ENCODE measurements at places on chromosomes 13 and 19. TPM values are rescaled to one million over a fixed set of nuclear protein-coding genes. Genes with fewer than 3 reads are reported as not detected.

Gene CACNG6
- total RNA-seq: 38.4 TPM

GRCh38 chr13:113947311-113948033 lies 26.4 kb downstream of the C13orf46 start:
- H3K27me3 ChIP-seq: no peaks in the 10 kb centered on the region
- DNase-seq: peak; percentile 70
- no peaks in the 10 kb centered on the region for H3K36me3 ChIP-seq
- H3K27ac ChIP-seq: no peak overlapping the region
- peaks cover 11% of the 10 kb centered on the region for H3K4me1 ChIP-seq

Gene CCNE1
- 15.9 TPM for total RNA-seq

Gene CDX2
- not detected for total RNA-seq

DNA sequence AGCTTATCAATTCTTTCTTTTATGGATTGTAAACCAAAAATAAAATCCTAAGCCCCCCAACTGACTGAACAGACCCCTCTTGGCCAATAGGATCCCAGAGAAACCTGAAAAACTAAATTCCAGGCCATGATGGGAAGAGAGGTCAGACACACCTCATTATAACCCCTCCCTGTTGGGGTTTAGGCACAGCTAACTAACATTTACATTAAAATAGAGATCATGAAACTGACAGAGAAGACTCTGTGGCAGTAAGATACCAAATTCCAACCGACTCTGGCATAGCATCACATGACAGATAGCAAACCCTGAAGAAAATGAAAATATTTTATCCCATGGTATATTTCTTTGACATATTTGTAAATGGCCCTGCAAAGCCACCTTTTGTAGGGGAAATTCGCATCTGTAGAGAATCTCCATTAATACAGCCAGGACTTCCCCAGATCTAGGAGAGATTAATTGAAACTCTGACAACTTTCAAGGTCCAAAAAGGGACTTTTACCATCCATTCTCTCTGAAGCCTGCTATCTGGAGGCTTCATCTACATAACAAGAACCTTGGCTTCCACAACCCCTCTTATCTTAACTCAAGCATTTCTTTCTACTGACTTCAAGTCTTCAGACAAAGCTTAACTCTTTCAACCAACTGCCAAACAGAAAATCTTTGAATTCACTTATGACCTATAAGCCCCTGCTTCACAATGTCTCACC lies 27.1 kb upstream of the GAS6 start:
- no peak overlapping the region for H3K27ac ChIP-seq
- H3K4me1 ChIP-seq: peaks cover 3% of the 10 kb centered on the region
- H3K36me3 ChIP-seq: no peaks in the 10 kb centered on the region
- no peak overlapping the region for H3K4me3 ChIP-seq
- no peaks in the 10 kb centered on the region for H3K27me3 ChIP-seq

- no peaks in the 10 kb centered on the region for H3K4me1 ChIP-seq
- H3K4me3 ChIP-seq: no peak overlapping the region
- H3K36me3 ChIP-seq: no peaks in the 10 kb centered on the region
- no peak for DNase-seq
These were observed 12.9 kb upstream of the IGSF23 start for GRCh38 chr19:44600466-44600865.

Gene ZNF578
- 3.4 TPM for total RNA-seq

Gene ZNF525
- 3.2 TPM for total RNA-seq

GRCh38 chr13:100506154-100506553 lies 82.4 kb downstream of the GGACT start:
- no peak overlapping the region for H3K27ac ChIP-seq
- no peak for DNase-seq
- H3K36me3 ChIP-seq: no peaks in the 10 kb centered on the region

Gene KLHL1
- total RNA-seq: not detected

Gene BAX
- 126 TPM for total RNA-seq

DNA sequence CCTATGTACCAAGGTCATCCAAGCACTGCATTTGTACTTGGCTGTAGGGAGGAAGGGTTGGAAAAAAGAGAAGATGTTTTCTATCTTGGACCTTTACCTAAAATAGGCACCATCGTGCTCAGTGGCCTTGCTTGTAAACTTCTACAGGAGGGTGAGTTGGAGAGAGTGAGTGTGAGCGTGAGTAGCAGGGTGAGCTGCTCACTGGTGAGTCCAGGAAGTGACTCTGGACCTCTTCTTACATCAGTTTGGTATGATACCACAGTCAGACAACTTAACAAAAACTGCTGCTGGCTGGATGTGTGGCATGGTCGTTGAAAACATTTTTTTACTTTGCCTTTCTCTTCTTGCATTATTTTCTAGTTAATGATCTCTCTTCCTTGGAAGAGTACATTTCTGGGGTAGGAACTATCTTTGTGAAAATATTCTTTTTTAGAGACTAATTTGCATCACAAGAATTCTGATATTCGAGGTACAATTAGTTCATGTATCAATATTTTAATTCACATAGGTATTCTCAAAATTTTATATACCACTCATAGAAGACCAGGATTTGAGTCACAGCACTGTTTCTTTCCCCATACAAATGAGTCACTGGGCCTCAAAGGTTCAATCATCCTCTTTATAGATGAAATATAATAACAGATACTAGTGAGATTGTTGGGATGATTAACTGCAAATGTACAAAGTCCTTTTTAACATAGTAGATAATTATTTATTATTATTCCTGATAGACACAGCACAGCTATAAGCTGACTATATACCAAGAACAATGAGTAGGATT lies 651 bp downstream of the SERPINE3 start:
- no peaks in the 10 kb centered on the region for H3K4me1 ChIP-seq
- DNase-seq: no peak
- no peak overlapping the region for H3K27ac ChIP-seq
- no peak overlapping the region for H3K4me3 ChIP-seq
- H3K36me3 ChIP-seq: no peaks in the 10 kb centered on the region

DNA sequence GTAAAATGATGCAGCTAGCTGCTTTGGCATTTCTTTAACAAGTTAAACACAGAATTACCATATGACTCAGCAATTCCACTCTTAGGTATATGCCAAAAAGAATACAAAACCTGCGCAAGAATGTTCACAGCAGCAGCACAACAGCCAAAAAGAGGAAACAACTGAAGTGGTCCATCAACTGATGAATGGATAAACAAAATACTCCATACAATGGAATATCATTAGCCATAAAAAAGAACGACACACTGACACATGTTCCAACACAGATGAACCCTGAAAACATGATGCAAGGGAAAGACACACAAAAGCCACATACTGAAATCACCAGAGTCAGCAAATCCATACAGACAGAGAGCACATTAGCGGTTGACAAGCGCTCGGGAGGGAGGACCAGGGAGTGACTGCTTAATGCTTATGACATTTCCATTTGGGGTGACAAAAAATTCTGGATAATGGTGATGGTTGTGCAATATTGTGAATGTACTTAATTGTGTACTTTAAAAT lies 3.0 kb downstream of the PCID2 start:
- no peaks in the 10 kb centered on the region for H3K27me3 ChIP-seq
- H3K36me3 ChIP-seq: no peaks in the 10 kb centered on the region
- peak; percentile 48 for DNase-seq
- H3K4me1 ChIP-seq: peaks cover 40% of the 10 kb centered on the region
- no peak overlapping the region for H3K27ac ChIP-seq

- H3K27me3 ChIP-seq: no peaks in the 10 kb centered on the region
- no peaks in the 10 kb centered on the region for H3K4me1 ChIP-seq
These were observed 17.9 kb upstream of the CSNK1A1L start for GRCh38 chr13:37123337-37123736.

- no peak for DNase-seq
- H3K36me3 ChIP-seq: no peaks in the 10 kb centered on the region
- H3K4me3 ChIP-seq: no peak overlapping the region
- H3K27me3 ChIP-seq: no peaks in the 10 kb centered on the region
- no peak overlapping the region for H3K27ac ChIP-seq
These were observed 104.9 kb upstream of the ABCC4 start for GRCh38 chr13:95406176-95406575.

Gene ZNF552
- 3.8 TPM for total RNA-seq

GRCh38 chr13:36875431-36875830 lies 44.6 kb downstream of the SMAD9 start:
- H3K4me1 ChIP-seq: peaks cover 7% of the 10 kb centered on the region
- H3K36me3 ChIP-seq: peaks cover 49% of the 10 kb centered on the region
- DNase-seq: no peak

- H3K27me3 ChIP-seq: no peaks in the 10 kb centered on the region
- no peak overlapping the region for H3K27ac ChIP-seq
- peaks cover 5% of the 10 kb centered on the region for H3K4me1 ChIP-seq
These were observed 131.5 kb downstream of the NUFIP1 start for GRCh38 chr13:44857736-44858135.

Gene IFNL1
- total RNA-seq: not detected

- H3K36me3 ChIP-seq: no peaks in the 10 kb centered on the region
- H3K27ac ChIP-seq: no peak overlapping the region
- H3K4me1 ChIP-seq: peaks cover 11% of the 10 kb centered on the region
- no peak for DNase-seq
These were observed 385.9 kb upstream of the SPRY2 start for GRCh38 chr13:80726868-80727267.

DNA sequence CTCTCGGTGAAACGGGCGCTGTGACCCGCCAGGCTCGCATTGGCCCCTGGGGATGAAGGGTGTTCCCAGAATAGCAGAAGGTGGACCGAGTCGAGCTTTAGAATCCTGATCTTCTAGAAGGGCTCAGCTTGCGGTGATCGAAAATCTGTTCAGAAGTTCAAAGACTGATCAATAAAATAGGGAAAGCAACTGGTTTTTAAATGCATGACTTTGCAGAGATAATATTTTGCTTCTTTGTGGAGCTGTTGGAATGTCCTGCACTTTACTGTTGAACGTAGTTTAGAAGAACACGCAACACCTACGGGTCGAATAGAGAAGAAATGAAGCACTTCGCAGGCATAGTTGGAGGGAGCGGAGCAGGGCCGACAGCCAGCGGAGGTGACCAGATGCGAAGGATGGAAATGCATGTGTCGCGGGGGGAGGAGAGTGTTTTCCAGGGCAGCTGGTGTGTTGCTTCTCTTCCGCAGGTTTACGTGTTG lies 766 bp downstream of the CEBPG start:
- H3K27me3 ChIP-seq: no peaks in the 10 kb centered on the region
- peak overlapping the region; percentile 100 for H3K4me3 ChIP-seq
- H3K27ac ChIP-seq: peak overlapping the region; percentile 99
- H3K4me1 ChIP-seq: peaks cover 5% of the 10 kb centered on the region

Gene TEKTIP1
- total RNA-seq: 5.4 TPM

GRCh38 chr13:109454167-109454917 lies 332.0 kb downstream of the IRS2 start:
- H3K4me3 ChIP-seq: no peak overlapping the region
- H3K27ac ChIP-seq: no peak overlapping the region
- no peaks in the 10 kb centered on the region for H3K36me3 ChIP-seq
- no peaks in the 10 kb centered on the region for H3K27me3 ChIP-seq

DNA sequence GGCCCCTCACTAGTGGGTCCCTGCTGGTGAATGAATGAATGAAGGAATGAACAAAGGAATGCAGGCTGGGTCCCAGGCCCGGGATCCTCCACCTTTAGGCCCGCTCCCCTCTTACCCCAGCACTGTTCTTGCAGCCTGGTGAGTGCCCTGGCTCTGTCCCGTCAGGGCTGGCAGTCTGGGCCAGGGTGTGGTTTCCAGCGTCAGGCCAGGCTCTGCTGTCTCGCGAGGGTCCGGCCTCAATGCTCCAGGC lies 317 bp downstream of the LYL1 start:
- no peaks in the 10 kb centered on the region for H3K36me3 ChIP-seq
- H3K27ac ChIP-seq: no peak overlapping the region
- peaks cover 7% of the 10 kb centered on the region for H3K4me1 ChIP-seq
- H3K27me3 ChIP-seq: peaks cover 45% of the 10 kb centered on the region

DNA sequence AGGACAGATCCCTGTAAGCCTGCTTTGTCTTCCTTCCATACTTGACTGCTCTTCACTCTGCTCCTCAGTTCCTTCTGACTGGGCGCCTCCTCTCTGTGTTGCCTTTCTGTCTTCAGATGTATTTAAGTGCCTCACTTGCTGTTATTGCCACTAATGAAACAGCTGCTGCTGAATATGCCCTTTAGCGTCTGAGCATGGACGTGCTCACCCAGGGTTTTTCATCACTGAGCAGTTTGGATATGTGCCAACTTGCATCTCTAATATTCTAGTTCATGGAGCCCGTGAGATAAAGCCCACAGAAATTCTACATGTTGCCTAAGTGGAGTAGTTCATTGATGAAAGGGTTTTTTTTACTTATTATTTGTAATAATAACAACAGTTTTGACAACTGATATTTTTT lies 198.2 kb downstream of the MYO16 start:
- no peaks in the 10 kb centered on the region for H3K4me1 ChIP-seq
- no peaks in the 10 kb centered on the region for H3K36me3 ChIP-seq
- no peaks in the 10 kb centered on the region for H3K27me3 ChIP-seq
- no peak overlapping the region for H3K27ac ChIP-seq
- no peak for DNase-seq

Gene ERCC2
- total RNA-seq: 45.4 TPM

Gene GJB6
- total RNA-seq: not detected

GRCh38 chr13:46104868-46105267 lies at the start of gene CPB2:
Gene CPB2 (minus strand): TSS chr13:46105033. CDS start chr13:46105009, 24 bp downstream.
- H3K27me3 ChIP-seq: no peaks in the 10 kb centered on the region
- peaks cover 7% of the 10 kb centered on the region for H3K4me1 ChIP-seq
- H3K4me3 ChIP-seq: no peak within 1 kb of the TSS

Gene CCDC61
- total RNA-seq: 8.8 TPM

DNA sequence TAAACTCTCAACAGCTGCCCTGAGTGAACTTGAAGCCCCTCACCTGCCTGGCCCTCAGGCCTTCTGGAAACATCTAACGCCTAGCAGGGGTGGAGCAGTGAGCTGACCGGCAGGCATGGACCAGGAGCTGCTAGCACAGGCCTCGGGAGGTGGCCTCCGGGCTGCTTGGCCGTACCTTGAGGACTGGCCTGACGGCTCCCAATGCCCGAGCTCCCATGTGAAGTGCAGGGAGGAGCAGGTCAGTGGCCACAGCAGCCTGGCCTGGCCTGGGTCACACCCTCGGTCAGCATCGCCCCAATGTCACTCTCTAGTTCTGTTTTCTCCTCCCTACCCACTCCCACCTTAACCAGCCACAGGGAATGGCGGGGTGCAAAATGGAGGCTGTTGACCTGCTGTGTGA lies 19.0 kb downstream of the TSHZ3 start:
- H3K36me3 ChIP-seq: no peaks in the 10 kb centered on the region
- no peak overlapping the region for H3K4me3 ChIP-seq
- H3K27me3 ChIP-seq: peaks cover 10% of the 10 kb centered on the region
- no peak overlapping the region for H3K27ac ChIP-seq

Gene MBD3L2
- total RNA-seq: not detected

Gene ZNF350
- 7.4 TPM for total RNA-seq

- peaks cover 7% of the 10 kb centered on the region for H3K4me1 ChIP-seq
- H3K27me3 ChIP-seq: no peaks in the 10 kb centered on the region
These were observed 7.8 kb downstream of the ILF3 start for GRCh38 chr19:10661946-10662345.

GRCh38 chr19:42092350-42092749 lies 16.4 kb downstream of the ZNF574 start:
- no peaks in the 10 kb centered on the region for H3K36me3 ChIP-seq
- peak; percentile 25 for DNase-seq
- H3K27ac ChIP-seq: no peak overlapping the region
- no peaks in the 10 kb centered on the region for H3K4me1 ChIP-seq

Gene SH2D3A
- total RNA-seq: 1.6 TPM

DNA sequence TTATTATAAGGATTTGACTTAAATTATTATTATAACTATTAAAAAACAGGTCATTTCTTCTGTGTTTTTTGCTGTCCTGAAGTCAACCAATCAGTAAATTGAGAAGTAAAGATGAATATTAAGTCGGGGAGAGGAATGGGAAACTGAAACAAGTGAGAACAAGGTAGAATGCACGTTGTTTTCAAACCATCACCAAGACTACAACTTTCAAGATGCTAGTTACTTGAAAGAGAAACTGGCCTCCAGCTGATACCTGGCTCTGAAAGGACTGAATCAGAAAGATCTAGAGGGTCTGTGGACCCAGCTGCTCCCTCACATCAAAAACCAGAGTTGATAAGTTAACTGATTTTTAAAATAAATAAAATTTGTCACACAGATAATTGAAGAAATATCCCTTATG lies 1301.5 kb upstream of the ATXN8OS start:
- no peaks in the 10 kb centered on the region for H3K27me3 ChIP-seq
- no peak for DNase-seq
- H3K4me3 ChIP-seq: no peak overlapping the region
- no peak overlapping the region for H3K27ac ChIP-seq
- H3K36me3 ChIP-seq: no peaks in the 10 kb centered on the region

Data from cardiac muscle cell (in vitro differentiated cells and primary cell).